ENCODE measurements at places on chromosomes 6 and 20.

DNA sequence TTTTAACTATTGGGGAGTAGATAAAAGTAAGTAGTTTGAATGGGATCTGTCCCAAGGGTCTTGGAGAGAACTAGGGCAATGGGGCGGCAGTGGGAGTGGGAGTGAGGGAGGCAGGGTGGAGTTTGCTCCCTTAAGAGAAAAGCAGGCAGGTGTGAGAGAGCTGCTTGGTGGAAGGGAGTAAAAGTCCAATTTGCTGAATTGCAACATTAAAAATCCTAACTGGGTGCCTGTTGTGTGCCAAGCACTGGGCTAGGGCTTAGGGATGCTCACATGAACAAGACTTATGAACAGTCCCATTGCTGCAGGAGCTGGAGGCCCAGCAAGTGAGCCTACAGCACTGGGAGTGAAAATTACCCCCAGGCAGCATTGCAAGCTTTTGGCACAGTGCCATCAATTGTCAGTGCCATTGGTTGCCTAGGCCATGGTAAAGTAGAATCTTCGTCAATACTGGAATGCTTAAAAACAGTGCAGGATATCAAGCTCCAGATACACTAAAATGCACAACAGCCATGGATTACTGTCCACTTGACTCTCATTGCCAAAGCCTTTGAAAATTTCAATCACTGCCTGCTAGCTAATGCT, 277.7 kb upstream of the JARID2 start:
- DNase-seq = no peak

DNA sequence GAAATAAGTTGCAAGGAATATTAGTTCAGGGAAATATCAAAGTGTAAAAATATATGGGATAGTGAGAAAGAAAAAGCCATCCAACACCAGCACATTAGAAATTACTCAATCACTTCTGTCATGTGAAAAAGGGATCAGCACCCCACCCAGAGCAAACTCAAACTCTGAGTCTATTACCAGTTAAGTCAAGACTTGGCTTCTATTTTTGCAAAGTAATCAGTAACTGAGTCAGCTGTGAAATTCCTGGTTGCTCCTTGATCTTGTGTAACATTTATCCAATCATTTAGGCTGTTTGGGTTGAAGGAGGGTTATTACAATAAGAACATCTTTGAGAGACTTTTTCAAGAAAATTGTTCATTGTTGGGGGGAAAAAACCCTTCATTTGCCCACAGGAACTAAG, 51.2 kb downstream of the SLC22A23 start:
- no peak for DNase-seq

- peak; percentile 84 for DNase-seq
These were observed 86.4 kb upstream of the CLDN20 start for GRCh38 chr6:155177363-155177961.

GRCh38 chr6:13066050-13066449, 262.3 kb downstream of the TBC1D7 start:
- no peak for DNase-seq

GRCh38 chr20:10893321-10893720, 219.5 kb upstream of the JAG1 start:
- no peak for DNase-seq
